ENCODE measurements at places on chromosomes 5 and 9.

DNA sequence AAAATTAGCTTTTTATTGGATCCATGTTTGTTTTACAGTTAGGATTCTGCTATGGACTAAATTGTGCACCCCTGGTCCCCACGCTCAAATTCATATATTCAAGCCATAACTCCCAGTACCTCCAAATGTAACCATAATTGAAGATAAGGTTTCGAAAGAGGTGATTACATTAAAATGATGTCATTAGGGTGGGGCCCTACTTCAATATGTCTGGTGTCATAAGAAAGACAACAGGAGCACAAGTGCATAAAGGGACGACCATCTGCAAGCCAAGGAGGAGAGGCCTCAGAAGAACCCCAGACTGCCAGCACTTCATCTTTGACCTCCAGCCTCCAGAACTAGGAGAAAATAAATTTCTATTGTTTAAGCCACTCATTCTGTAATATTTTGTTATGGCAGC is 7.4 kb upstream of the HNRNPA0 start:
- DNase-seq, result no peak

DNA sequence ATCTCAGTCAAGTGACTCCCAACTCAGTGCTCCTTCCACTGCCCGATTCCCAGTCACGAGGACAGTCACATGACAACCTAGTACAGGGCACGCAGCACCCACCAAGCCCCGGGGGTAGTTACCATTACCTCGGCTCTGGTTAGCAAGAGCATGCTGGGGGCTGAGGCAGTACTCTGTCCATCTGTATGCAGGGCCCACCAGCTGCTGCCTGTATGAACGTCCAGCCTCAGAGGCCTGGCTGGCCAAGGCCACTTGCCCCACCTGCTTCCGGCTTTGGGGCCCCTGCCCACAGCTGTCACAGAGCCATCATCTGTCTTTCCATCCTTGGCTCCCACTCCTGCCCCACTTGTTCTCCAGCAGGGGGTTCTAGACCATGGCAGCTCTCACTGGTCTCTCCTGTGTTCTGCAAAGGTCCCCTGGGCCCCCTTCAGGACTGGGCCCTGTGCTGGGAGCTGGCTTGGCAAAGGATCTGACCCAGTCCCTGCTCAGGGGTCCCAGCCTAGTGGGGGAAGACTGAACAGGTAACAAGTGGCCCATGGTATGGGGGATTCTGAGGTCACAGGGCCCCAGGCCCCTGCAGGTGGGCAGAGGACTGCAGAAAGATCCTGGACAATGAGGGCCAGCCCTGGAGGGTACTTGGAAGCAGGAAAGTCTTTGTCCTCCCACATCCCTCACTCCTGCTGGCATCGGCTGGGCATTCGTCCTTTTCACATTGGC is 3.3 kb downstream of the RPL35 start:
- DNase-seq, result no peak

DNA sequence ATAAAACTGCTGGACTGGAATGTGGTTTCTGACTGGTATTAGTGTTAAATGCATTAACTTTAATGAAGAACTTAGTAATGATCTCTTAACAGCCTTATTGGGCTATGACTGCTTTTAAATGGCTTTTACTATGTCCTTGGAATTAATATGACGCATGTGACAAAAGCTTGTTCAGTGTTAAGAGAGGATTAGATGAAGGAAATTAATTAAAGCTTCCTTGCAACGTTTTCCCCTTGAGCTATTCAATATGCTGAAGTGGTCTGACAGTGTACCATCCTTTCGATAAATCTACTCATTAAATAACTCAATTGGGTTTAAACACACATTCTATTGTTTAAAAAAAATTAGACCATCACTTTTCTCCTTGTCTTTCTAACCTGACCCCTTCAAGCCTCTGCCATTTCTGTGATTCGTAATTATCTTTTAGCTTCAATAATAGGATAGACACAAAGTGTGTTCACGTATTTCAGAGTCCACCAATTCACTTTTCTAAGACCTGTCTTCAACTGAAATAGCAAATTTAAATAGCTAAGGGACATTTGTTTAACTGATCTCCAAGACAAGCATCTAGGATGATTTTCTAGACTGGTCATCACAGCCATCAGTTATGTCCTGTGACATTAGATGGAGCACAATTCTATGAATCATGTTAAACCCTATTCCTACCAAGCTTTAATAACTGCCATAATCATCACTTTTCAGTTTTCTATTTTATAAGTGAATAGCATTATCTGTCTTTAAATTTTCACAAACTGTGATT is 1258.0 kb upstream of the CDH9 start:
- DNase-seq, result no peak

DNA sequence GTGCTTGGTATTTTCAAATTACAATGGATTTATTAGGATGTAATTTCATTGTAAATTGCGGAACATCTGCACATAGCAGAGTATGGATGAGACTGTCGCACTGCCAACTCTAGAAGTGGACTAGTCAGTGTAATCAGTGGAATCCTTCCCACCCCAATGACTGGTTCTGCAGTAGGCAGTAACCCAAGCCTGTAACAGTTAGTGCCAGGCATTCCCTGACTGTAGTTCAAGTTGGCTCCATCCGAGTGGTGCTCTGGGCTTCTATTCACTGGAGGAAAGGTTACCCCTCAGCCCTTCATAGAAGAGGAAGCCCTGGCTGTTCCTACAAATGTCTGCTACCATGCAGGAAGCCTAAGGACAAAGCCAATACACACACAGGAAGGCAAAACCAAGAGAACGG is 23.2 kb downstream of the AK3 start:
- no peak for DNase-seq

- no peak for DNase-seq
These were observed 30.0 kb upstream of the SH3RF2 start for GRCh38 chr5:145906401-145906800.

GRCh38 chr5:81428861-81429260 is 34.9 kb upstream of the ACOT12 start:
- no peak for DNase-seq

DNA sequence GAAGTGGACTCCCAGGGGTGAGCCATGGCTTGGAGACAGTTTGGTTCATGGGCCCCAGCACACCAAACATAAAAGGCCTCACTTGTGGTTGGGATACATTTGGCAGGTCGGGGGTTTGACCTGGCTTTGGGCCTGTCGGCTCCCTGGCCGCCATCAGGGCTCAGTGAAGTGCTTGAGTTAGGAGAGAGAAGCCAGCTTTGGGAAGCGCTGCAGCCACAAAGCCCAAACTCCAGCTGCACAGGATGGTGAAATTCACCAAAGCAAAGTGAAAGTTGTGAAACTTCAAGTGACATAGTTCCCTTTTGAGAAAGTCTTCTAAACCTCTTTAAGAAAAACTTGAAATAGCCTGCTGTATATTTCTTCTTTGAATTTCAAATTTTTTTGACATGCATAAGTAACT is 27.5 kb downstream of the SLC46A2 start:
- DNase-seq, result no peak

DNA sequence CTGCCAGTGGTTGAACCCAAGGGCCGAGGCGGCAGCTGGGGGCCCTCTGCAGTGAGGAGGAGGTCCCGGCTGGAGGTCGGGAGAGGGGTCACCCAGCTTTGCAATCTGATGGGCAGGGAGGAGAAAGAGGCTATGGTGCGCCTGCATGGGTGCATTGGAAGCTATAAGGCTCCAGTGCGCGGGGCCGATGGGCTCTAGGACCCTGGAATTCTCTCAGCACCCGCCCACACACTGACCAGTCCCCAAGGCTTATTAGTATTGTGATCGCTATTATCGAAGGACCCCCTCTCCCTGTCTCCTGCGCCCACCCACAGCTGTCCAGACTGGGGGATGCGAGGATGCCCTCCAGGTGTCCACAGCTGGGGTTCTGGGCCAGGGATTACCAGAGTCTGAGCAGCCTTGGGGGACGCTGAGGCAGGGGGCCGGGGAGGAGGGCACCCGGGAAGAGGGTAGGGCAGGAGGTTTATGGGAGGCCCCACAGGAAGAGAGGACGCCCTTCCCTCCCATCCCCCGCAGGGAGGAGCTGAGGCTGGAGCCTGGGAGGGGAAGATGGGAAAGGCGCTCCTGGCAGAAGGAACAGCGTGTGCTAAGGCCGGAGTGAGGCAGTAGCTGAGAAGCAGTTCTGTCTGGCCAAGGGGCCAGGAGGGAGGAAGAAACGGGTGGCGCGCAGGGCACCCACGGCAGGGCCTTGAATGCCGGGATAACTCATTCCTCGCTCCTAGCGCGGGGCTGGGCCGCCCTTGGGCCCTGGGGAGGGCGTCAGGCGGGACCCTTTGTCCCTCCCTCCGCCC is 24.2 kb downstream of the C9orf50 start:
- no peak for DNase-seq

- no peak for DNase-seq
These were observed 96.0 kb downstream of the GPR21 start for GRCh38 chr9:123129423-123129822.

GRCh38 chr9:132754236-132754635 is 84.0 kb downstream of the GTF3C4 start:
- DNase-seq, result no peak

DNA sequence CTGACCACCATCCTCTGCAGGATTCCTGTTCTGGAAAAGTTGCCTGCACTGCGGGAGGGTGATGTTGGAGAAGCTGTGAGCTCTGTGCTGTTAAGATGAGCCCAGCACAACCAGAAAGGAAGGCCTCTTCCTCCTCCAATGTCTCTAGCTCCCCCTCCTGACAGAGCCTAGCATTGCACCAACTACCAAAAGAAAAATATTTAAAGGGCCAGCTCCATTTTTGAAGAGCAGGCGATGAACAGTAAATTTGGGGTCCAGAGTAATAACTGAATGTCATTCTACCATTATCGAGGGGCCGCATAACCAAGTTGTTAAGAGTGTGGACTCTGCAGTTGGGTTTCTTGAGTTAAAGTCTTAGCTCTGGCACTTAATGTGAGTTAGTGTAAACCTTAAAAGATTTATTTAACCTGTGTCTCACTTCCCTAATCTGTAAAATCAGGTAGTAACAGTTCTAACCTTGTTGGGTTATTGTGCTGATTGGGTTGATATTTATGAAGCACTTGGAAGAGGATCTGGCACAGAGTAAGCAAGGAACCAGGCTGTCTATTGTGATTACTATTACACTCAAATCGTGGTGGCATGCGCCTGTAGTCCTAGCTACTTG is 3.9 kb downstream of the TEX53 start:
- DNase-seq, result peak; percentile 56

- no peak for DNase-seq
These were observed 61.6 kb downstream of the SAXO1 start for GRCh38 chr9:18971404-18971803.

DNA sequence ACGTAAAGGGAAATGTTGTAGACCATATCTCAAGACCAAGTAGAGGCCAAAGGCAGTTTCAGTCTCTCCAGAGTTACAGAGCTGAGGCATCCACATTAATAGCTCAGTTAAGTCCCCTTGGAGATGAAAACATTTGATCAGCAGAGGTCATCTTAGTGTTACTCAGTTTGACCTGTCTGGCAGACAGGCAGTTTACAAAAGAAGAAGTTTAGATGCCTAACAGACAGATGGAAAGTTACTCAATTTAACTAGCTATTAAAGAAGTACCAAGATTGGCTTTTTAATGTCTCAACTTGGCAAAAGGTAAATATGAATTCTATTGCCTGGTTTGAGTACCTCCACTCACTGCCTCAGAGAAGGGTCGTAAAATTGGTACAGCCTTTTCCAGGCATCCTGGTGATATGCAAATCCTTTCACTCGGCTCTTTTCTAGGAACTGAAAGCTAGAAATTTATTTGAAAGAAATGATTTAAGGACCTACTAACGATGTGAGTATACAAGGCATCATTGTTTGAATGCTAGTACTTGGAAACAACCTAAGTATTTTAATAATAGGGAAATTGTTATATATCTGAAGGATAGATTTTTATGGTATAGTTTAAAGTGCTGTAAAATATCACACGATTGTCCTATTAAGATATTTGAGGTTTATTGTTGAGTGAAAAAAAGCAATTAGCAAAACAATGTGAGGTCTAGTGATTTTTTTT is 14.8 kb downstream of the ACO1 start:
- no peak for DNase-seq

DNA sequence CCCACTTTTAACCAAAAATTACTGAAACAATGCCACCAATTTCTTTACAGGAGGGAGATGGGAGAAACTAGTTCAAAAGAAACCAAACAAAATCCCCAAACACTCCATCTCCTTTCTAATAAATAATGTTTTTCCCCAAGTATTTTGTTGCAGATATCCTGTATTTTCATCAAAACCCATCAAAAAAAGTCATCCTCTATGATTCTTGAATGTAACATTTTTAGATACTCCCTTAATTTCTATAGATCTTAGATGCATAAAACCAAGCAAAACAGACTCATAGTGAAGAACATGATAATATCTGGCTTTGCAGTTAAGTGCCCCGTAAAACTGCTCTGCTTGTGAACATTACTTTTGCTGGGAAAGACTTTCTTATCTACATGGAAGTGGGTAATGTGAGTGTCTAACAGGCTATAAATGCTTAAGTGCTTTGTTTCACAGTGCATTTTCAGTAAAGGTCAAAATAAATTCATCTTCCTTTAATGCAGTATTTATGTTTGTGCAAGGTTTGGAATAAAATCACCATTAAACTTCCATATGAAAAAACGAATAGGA is 77.3 kb upstream of the TBCA start:
- no peak for DNase-seq

DNA sequence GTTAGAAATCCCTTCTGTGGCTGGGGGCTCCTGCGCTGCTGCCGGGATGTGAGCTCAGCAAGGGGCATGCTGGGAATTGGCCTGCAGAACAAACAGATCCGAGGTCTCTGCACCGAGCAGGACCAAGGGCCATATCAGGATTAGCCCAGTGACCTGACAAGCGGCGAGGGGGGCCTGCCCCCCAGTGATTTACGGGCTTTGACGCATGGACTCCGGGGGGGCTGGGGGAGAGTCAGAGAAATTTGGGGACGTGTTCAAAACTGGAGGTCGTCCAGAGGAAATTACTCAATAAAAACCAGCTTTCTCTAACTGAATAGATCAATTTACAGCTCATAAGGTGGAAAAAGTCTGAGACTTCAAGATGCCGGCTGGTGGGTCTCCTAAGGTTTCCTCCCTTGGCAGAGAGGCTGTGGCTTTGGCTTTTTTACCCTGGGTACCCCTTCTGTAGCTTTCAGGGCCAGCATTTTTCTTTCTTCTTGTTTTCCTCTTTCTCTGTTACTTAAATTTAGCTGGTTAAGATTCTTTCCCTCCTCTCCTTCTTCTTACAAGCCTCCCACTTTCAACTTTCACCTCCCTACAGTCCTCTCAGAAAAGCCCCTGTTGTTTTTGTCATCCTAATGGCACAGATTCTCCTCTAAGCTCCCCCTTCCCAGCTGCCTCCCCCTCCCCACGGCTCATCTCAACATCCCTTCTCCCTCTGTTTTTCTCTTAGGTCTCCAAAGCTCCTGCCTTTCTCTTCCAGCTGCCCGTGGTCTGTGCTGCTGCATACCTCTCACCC is 551.0 kb downstream of the CCDC171 start:
- no peak for DNase-seq

Data from stimulated activated CD4-positive, alpha-beta T cell treated with anti-CD3 and anti-CD28 coated beads, Interleukin-12 subunit alpha, Interleukin-12 subunit beta, amount 100 ng/mL, for 24 hours (primary cell).